Epithelial cell of esophagus (primary cell): ENCODE measurements at places on chromosomes 6 and 20.

DNA sequence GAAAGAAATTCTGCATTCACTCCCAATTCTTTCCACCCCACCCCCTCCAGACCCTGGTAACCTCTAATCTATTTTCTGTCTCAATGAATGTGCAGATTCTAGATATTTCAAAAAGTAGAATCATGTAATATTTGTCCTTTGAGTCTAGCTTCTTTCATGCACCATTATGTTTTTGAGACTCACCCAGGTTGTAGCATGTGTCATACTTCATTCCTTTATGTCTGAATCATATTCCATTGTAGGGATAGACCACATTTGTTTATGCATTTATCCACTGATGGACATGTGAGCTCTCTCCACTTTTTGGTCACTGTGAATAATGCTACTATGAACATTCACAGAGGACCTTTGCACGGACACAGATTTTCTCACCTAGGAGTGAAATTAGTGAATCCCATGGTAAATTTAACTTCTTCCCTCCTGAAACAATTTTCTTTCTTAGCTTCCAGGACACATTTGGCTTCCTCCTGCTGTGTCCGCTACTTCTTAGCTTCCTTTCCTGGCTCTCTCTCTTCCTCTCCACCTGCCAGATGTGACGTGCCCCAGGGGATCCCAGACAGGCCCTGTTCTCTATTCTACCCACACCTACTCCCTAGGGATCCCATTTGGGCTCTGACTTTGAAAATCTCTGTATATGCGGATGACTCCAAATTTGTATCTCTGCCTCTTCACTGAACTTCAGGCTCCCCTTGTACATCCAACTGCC, 24.1 kb upstream of the ARFGEF2 start:
- DNase-seq = peak; percentile 85

- no peak for DNase-seq
These were observed 193.2 kb downstream of the PREX1 start for GRCh38 chr20:48634641-48635040.

DNA sequence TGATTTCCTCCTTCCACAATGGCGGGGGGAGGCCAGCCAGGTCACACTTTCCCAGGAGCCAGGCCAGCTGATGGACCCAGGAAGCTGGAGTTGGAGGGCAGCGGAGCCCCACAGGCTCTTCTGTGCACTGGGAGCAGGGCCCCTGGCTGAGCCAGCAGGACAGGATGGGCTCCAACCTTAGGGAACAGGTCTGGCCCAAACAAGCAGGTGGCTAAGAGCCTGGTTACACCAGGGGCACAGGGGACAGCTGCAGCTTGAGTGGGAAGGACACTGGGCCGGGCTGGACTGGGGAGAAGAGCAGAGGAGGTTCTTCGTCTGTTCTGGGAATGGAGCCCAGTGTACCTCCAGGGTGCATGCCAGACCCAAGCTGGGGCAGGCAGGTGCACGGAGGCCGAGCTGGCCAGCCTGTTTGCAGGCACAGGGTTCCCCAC, 102.3 kb downstream of the DLL1 start:
- DNase-seq = no peak

DNA sequence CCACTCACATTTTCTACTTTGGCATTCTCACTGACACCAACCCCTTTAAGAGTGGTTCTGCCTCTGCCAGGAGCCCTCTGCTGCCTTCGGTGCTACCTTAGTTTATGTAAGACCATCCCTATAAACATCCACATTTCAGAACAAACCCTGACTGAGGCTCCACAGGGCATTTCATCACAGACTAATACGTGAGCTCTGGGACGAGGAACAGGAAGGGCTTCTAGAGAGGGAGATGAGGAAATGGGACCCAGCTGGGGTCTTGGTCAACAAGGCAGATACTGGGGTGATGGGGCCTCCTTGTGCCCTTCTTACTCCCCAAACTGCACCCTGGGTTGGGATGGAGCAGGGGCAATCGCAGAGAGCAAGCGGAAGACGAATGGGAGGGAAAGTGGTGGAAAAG, 86.5 kb upstream of the FYN start:
- DNase-seq = no peak

- DNase-seq = no peak
These were observed 78.9 kb downstream of the SLX4IP start for GRCh38 chr20:10513931-10514575.

GRCh38 chr6:6678185-6678671, 89.7 kb downstream of the LY86 start:
- DNase-seq = peak; percentile 84

GRCh38 chr20:9015984-9016324, 52.9 kb upstream of the PLCB4 start:
- DNase-seq = peak; percentile 56

- peak; percentile 67 for DNase-seq
These were observed 784 bp downstream of the FKBP5 start for GRCh38 chr6:35687658-35688604.

GRCh38 chr20:20096421-20096820, 44.1 kb downstream of the CFAP61 start:
- DNase-seq = no peak

DNA sequence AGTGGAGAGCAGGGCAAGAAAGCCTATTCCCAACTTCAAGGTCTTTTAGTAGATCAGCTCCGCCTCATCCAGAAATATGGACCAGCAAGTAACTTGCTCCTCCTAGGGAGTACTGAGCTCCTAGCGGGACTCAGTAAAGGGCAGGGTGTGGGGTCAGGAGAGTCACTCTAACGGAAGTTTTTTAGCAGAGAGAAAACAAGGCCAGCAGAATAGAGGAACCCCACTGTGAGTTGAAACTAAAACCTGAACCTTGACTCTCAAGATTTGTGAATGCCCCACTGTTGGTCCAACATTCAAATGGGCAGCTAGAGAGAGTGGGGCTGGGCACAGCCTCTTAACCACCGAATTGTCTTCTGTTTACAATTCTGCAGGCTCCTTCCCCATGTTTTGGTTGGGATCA, 244.8 kb downstream of the FARS2 start:
- DNase-seq = no peak

- no peak for DNase-seq
These were observed 77.8 kb upstream of the XRN2 start for GRCh38 chr20:21225215-21225947.
